Diencephalon (tissue), 1 donor: ENCODE measurements at places on chromosomes 16 and 17. TPM values are rescaled to one million over a fixed set of nuclear protein-coding genes. Genes with fewer than 3 reads are reported as not detected.

Gene CDRT4
- 17.1 TPM for total RNA-seq

Gene C1QBP
- 134 TPM for total RNA-seq

Gene LCAT
- total RNA-seq = 5.3 TPM

Gene BPTF
- 113 TPM for total RNA-seq
